ENCODE measurements at places on chromosomes 6 and 20.
A peak's percentile ranks its signal among the peaks of the same experiment; 100 is the strongest.

- no peak for DNase-seq
Measured at GRCh38 chr6:5455142-5455541, 193.8 kb downstream of the FARS2 start.

- DNase-seq, result peak; percentile 78
Measured at GRCh38 chr20:47818996-47819609, 33.8 kb upstream of the SULF2 start.

DNA sequence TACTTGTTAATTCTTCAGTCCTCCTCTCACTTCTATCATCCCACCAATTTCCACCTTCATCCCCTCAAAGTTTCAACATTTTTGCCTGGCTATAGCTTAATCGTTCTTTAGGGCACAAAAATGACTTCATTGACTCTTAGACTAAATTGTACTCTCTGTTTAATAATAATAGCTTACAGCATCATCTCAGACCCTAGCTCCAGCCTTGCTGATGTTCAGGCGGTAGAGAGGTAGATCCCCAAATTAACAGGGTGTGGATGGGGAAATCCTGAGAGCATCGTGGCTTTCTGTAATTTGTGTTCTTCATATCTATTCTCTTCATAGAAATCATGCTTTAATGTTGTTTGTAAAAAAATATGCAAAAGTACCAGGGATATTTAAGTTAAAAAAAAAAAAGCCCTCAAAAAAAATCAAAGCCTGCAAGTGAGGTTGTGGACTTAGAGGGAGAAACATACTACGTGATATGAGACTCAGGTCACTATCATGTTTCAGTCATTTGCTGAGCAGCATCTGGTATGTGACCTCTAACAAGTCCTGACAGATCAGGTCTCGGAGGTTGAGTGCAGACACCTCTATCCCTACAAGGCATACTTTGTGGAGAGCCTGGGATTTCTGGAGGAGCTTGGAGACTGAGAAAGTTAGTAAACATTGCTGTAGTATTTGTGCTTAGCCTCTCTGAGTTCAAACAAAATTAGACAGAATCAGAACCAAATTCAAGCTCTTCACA is 1063.3 kb upstream of the CITED2 start:
- no peak for DNase-seq

- no peak for DNase-seq
Measured at GRCh38 chr6:75963569-75963968, 108.9 kb downstream of the IMPG1 start.

DNA sequence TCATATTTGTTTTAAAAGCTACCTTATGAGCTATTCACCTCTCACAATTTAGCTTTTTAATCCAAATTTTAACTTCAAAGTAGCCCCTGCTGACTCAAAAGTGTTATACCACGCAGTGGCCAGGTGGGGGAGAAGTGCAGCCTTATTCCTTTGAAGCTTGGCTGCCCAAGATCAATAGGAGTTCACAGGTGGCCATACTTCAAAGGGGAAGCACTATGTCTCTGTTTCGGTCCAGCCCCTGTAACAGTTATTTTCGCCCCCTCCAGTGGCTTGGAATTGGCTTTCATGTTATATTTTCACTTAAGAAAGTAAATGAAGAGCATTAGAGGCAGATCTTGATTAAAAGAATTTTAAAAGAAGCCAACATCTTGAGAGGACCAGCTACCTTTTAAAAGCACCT is 608.4 kb downstream of the EPHA7 start:
- DNase-seq, result peak; percentile 87

GRCh38 chr6:89992818-89993217 is 98.5 kb downstream of the GJA10 start:
- DNase-seq, result no peak

GRCh38 chr20:1959156-1959555 is 34.7 kb downstream of the PDYN start:
- DNase-seq, result no peak

GRCh38 chr6:54784011-54784410 is 62.6 kb upstream of the FAM83B start:
- DNase-seq, result no peak

DNA sequence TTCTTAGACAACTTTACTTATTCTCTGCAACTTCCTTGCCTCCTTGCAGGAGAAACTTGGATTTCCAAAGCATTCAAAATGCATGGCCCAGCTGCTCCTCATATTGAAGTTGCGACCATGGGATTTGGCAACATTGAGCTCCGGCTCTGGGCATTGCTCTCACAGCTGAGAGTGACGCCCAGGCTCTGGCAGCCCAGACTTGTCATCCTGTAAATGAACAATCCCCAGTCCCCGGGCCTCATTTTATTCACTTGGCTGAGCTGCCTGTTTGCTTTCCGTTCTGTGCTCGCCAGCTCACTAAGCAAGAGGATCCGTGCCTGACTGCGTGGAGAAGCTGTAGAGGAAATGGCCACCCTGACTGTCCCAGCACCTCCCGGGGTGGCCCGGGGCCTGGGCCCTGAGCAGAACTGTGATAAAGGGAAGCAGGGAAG is 119.5 kb upstream of the CD93 start:
- peak; percentile 61 for DNase-seq

GRCh38 chr6:158086504-158087223 is 81.4 kb downstream of the SERAC1 start:
- DNase-seq, result no peak

GRCh38 chr20:13930281-13930680 is 60.1 kb downstream of the SEL1L2 start:
- no peak for DNase-seq

- peak; percentile 93 for DNase-seq
Measured at GRCh38 chr6:27138837-27139755, 108.4 kb upstream of the PRSS16 start.

GRCh38 chr6:96235927-96236326 is 220.2 kb downstream of the FUT9 start:
- no peak for DNase-seq

GRCh38 chr6:125107896-125108295 is 45.7 kb upstream of the TPD52L1 start:
- no peak for DNase-seq

DNA sequence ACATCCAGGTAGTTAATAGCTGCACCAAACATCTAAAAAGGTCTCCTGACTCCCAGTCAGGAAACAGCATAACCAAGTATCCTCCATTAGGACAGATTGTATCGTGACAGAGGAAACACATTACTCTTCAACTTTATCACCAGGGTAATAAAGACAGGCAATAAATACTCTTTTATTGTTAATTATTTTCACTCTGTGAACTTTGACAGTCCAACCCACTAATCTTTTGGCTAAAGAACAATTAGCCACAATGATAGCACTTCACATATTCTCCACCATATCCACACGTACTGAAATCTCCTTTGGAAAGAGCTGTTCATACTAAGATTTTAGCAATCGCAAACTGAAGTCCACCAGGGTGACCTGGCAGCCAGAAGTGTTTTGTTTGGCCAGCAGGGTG is 46.4 kb downstream of the ARHGAP18 start:
- DNase-seq, result no peak

GRCh38 chr6:1735239-1735803 is 125.6 kb downstream of the FOXC1 start:
- no peak for DNase-seq

GRCh38 chr6:87164004-87164403 is 8.6 kb downstream of the ZNF292 start:
- no peak for DNase-seq

GRCh38 chr20:650954-651353 is 2.0 kb downstream of the SRXN1 start:
- peak; percentile 63 for DNase-seq

- DNase-seq, result no peak
Measured at GRCh38 chr6:139028215-139028657, 309 bp upstream of the ABRACL start.
